Adrenal gland (tissue), 19 donors: ENCODE measurements at places on chromosomes 5 and 9. TPM values are rescaled to one million over a fixed set of nuclear protein-coding genes. Genes with fewer than 3 reads are reported as not detected.

DNA sequence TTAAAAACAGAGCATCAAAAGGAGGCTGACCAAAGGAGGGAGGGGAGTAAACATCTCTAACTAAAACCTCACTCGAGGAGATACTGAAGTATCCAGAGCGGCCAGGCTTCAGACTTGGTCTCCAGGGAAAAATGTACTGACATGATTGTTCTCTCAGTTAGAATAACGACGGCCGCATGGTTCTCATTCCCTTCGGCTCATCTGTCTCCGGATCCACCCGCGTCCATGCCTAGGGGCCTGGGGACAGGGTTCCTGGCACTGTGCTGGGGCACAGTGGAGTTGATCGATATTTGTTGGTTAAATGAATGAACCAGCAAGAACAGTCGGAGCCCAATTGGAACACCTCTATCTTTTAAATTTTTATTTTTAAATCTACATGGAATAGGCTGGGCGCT, 167.1 kb upstream of the PHYKPL start:
- DNase-seq: no peak

The PLEKHG4B gene
- total RNA-seq: 3.4 TPM

- no peak for DNase-seq
Measured at GRCh38 chr5:36939969-36940858, 63.6 kb downstream of the NIPBL start.

- no peak for DNase-seq
Measured at GRCh38 chr5:30042677-30043076, 1150.8 kb upstream of the CDH6 start.

The MYMK gene
- total RNA-seq: not detected

- DNase-seq: no peak
Measured at GRCh38 chr5:112646139-112646936, 91.3 kb upstream of the APC start.

DNA sequence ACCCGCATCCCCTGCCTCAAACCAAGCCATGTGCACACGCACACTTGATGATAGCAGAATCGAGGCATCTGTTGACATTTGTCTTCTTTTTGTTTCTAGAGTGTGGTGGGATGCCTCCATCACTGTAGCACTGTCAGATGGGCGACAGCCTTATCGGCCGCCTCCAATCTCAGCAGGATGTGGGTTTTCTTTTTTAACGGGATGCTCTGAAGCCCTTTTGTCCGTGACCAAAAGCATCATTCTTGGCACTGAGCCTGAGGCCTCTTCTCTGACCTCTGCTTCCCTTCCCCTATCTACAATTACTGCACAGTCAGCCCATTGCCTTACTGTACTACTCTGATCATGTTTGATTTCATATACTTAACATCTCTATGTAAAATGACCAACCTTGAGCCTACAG, 78.3 kb downstream of the LMNB1 start:
- no peak for DNase-seq

GRCh38 chr9:17052626-17053025, 82.2 kb upstream of the CNTLN start:
- no peak for DNase-seq

DNA sequence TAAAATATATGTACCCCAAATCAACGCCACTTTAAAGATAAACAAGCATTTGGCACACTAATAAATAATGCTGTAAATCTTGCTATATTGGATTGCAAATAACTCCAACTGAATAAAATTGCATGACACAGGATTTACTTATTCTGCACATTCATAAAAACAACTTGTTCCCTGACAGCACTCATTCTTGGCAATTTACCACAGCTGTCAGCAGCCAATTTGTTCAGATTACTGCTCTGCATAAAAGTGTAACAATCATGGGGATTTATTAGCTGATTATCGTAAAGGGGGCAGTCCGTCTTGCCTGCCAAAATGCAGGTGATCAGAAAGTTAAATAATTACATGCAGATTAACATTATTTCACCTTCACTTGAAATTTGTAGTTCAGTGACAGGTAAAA, 285.3 kb downstream of the SLF1 start:
- no peak for DNase-seq

The IGFBPL1 gene
- not detected for total RNA-seq

DNA sequence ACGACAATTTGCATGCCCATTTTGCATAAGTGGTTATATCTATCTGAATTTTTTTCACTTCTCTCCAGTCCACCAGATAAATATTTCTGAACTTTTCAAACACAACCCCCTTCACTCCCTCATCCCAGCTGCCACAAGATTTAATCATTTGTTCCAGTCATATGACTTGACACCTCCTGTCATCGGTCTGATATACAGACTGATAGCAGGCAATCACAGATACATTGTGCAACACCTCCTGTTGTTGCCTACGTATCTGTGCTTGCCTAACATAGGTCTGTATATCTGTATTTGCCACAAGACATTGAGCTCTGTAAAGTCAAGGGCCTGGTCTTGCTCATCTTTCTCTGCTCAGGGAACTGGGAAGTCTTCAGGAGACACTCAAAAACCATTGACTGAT, 65.6 kb downstream of the GNA14 start:
- DNase-seq: no peak

DNA sequence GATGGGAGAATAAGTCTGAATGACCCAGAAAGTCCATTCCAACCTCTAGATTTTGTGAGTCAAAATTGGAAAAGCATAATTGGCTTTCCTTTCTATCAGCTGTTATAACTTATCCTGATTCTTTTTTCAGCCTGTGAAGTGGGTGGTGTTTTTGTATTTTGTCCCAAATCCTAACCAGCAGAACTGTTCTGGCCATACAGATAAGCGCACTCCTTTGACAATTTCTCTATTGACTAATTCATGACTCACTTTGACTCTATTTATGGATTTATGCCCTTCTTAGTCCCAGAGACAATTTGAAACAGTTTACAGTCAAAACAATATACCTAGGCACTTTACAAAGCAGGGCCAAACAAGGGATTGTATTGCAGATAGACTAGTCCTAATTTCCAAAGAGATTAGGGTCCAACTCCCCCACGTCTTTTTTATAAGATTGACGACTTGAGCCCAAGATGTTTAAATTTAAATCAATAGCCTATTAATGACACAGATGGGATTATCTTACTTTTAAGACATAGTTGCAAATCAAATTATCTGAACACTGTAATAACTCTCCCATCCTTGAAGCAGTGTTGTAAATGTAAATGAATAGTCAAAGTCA, 301.7 kb upstream of the SEMA6A start:
- no peak for DNase-seq

The ACTBL2 gene
- not detected for total RNA-seq

- no peak for DNase-seq
Measured at GRCh38 chr9:99954819-99955218, 48.4 kb downstream of the STX17 start.

DNA sequence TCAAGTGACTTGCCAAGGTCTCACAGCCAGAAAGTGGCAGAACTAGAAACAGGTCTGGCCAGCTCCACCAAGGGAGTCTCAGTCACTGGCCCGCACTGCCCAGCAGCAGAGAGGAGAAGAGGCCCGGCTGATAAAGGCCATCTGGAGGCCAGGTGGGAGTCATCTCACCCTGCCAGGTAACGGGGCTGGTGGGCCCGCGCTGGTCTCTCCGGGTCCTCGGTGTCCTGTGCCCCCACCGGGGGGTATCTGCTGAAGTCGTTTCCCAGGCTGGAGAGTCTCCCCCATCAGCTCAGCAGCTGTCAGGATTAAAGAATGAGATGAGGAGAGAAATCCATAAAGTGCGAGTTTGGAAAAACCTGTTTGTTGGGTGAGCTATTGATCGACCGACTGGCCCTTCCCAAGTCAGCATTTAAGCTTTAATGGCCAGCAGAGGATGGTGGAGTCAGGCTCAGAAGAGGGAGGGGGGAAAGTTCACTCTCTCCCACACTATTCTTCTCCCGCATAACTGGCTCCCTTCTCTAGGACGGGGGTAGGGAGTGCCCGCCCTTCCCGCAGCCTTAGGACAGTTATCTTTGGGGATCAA, 30.3 kb downstream of the LMX1B start:
- DNase-seq: no peak

GRCh38 chr5:3484836-3485235, 110.8 kb upstream of the IRX1 start:
- no peak for DNase-seq

The CTNND2 gene
- total RNA-seq: 4.2 TPM

The PTGR1 gene
- total RNA-seq: 135 TPM

- DNase-seq: no peak
Measured at GRCh38 chr9:122785269-122785668, 3.5 kb upstream of the OR5C1 start.
